ENCODE measurements at places on chromosomes 5 and 9. TPM values are rescaled to one million over a fixed set of nuclear protein-coding genes. Genes with fewer than 3 reads are reported as not detected.

DNA sequence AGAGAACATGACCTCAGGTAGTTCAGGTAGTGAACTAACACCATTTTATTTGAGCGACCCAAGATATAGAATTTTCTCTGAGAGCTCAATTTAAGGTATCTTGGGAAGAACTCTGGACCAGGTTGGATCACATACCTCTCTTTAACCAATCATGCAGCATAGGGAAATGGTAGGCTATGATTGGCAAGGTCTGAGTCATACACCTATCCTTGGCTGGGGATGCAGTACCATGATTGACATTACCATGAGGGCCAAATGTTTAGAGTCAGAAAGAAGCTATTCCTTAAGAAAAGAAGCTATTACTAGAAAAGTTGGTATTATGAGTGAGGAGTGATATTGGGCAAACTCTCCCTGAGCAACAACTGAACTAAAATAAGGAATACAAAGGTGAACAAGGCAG is 258.7 kb downstream of the KCTD16 start:
- no peak for DNase-seq

- no peak for DNase-seq
These were observed 273.4 kb downstream of the SLIT3 start for GRCh38 chr5:169027501-169028061.

GRCh38 chr5:147474140-147474539 is 35.7 kb downstream of the DPYSL3 start:
- no peak for DNase-seq

GRCh38 chr9:115196919-115197318 is 79.0 kb upstream of the TNC start:
- DNase-seq = no peak

Gene ABHD17B
- total RNA-seq = 26.1 TPM
